ENCODE measurements at places on chromosomes 13 and 19.

GRCh38 chr19:33311326-33311682 lies 9.0 kb upstream of the CEBPA start:
- no peak for DNase-seq

GRCh38 chr13:23460309-23460708 lies 26.8 kb upstream of the SACS start:
- no peak for DNase-seq

- no peak for DNase-seq
Measured at GRCh38 chr19:21422244-21422643, 25.3 kb downstream of the ZNF493 start.

DNA sequence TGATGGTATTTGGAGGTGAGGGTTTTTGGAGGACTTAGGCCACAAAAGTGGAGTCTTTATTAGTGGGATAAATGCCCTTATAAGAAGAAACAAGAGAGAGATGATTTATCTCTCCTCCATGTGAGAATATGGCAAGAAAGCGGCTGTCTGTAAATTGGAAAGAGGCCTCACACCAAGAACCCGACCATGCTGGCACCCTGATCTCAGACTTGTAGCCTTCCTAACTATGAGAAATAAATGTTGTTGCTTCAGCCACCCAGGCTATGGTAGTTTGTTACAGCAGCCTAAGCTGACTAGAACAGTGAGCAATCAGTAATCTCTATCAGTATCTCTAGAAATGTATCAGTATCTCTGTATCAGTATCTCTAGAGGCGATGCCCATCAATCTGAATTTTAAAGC lies 287.1 kb downstream of the OXGR1 start:
- DNase-seq = no peak

DNA sequence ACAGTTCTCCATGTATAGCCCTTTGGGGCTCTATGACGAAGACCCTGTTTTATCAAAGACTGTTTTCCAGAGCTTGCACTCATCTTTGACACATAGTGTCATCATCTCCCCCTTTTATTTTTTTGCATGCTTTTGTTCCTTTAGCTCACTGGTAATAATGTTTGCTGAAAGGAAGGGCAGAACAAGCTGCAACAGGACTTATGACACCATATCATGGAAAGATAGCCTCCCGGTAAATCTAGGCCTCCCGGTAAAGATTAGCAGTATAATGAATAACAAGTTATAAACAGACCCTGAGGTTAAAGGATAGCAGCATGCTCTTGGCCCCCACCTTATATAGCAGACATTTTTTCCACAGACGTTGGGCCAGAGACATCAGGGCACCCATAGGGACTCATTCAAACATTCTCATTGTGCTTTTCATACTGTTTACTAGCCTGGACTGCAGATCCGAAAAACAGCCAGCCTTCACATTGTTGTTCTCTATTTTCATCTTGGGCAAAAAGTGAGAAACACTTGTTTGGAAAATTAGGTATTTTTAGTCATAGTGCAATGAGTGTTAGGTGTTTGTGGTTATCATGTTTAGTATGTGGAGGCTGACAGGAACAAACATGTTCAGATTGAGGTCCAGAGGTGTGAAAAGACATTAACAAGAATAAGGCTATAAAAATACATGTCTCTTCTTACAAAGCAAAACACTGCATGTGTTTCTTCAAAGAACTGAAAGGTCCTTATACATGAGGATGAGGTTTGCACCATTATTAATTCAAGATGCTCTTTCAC lies 136.9 kb upstream of the SPRY2 start:
- no peak for DNase-seq

DNA sequence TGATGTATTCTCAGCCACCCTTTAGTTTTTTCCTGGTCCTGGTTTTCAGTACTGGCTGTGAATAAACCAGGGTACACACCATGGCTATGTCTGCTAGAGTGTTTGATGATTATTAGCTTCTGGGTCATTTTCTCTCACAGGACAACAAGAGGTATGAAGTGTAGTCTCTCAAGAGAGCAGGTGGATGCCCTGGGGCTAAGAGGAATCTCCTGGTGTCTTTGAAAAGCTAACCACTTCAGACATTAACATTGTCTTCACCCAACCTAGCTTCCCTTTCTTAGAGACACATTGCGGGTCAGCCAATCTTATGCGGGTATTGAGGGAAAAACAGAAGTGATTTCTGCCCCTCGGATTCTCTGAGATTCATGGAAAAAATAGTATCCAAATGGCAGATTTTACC lies 1.6 kb downstream of the ZNF730 start:
- DNase-seq = no peak

GRCh38 chr13:102608974-102609373 lies 12.2 kb downstream of the TPP2 start:
- no peak for DNase-seq

DNA sequence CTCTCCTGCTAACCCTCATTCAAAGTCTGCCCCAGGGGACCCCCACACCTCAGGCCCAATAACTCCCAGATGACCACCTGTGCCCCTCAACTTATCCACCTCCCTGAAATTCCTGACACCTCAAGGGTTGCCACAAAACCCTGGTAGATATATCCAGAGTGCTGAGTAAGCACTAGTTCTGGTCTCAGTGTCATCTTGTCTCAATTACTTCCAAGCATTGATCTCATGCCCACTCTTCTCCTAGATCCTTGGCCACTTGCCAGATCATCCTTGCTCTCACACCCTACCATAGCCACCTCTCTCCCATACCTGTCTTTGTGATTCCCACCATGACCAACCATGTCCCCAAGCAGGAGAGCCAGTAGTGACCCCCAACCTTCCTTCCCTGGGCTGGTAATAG lies 2.0 kb downstream of the ZNF416 start:
- no peak for DNase-seq

- no peak for DNase-seq
Measured at GRCh38 chr13:105948143-105948542, 587.3 kb downstream of the EFNB2 start.

GRCh38 chr13:39197647-39198007 lies 159.4 kb downstream of the NHLRC3 start:
- DNase-seq = no peak

DNA sequence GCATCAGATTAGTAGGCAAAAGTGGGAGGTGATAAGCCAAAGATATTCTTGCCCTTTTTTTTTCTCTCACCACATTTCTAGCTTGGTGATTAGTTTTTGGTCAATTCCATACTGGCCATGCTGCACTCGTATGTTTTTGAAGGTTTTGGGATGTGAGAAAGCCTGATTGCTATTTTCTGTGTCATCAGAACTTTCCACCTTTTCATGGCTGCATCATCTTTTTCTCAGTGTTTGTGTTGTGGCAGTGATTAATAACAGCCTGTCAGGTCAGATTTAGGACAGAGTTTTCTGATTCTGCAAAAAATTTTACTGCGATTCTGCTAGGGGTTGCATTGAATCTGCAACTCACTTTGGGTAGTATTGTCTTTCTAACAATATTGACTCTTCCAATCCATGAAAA lies 32.9 kb downstream of the PSG1 start:
- no peak for DNase-seq

- DNase-seq = no peak
Measured at GRCh38 chr19:16327911-16328823, 3.5 kb downstream of the KLF2 start.

GRCh38 chr19:2046046-2046907 lies 4.8 kb downstream of the MKNK2 start:
- DNase-seq = no peak

- peak; percentile 63 for DNase-seq
Measured at GRCh38 chr19:8578642-8579265, 1.5 kb upstream of the MYO1F start.

DNA sequence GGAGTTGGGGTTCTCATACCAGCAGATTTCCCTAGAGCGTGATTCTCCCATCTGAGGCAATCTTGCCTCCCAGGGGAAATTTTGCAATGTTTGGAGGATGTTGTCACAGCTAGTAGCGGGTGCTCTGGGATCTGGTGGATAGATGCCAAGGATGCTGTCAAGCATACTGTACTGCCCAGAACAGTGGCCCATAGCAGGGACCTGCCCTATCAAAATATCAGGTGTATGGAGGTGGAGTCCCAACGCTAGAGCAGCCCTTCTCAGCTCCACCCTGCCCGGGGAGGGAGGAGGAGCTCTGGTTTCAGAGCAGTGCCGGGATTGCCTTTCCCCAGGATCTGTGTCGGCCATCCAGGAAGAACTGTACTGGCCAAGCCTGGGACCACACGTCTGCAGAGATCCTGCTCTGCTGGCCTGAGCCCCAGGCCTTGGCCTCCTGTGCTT lies 10.9 kb upstream of the QTRT1 start:
- no peak for DNase-seq

DNA sequence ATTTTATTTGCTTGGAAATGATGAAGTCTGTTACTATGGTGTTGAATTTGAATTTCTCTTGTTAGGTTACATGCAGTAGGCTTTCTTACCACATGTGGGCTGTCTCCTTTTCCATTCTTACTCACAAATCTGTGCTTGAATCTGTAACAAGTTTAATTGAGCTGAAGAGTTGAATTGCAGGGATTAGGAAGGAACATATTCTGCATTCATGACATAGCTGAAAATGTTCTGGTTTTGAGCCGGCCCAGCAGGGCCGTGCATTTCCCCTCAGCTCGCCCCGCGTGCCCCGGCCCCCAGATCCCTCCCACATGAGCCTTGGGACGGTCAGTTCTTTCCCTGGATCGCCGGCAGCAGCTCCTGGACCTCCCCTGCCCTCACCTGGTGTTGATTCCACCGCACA lies 28.1 kb downstream of the TFDP1 start:
- DNase-seq = no peak

DNA sequence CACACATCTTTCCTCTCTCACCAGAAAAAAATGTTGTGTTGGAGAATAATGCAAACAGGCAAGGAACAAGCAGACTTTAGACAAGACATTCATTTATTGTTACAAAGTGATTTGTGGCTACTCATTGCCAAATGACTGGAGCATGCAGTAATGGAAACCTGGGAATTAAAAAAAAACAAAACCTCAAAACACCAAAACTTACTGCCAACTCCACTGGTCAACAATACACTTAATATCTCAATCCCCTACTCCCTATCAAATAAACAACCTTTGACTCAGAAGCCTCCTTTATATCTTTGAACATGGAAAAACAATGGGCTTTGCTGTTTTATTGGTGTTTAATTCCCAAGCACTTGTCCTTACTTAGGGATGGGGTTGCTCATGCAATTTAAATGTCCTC lies 112.8 kb downstream of the POSTN start:
- no peak for DNase-seq

GRCh38 chr13:32454886-32455593 lies 27.1 kb upstream of the N4BP2L1 start:
- no peak for DNase-seq

DNA sequence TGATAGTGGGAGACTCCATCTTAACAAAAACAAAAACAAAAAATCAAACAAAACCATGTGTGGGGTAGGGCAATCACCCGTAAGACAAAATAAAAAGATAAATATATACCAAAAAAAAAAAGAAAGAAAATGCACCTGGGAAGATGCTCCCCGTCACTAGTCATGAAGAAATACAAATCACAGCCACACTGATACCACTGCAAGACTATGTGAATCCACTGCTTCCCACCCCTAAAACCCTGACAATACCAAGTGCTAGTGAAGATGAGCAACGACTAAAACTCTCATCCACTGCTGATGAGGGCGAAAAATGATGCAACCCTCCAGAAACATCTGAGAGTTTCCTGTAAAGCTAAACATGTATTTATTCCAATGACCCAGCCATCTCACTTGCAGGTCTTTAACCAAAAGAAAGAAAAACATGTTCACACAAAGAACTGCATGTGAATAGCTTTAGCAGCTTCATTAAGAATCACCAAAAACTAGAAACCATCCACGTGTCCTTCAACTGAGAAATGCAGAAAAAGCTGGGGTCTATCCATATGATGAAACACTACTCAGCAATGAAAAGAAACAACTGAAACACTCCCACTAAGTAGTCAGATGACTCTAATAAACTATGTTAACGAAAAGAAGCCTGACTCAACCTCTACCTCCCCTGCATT lies 31.7 kb downstream of the BRD4 start:
- DNase-seq = no peak

- no peak for DNase-seq
Measured at GRCh38 chr13:37385248-37385647, 213.3 kb downstream of the POSTN start.

DNA sequence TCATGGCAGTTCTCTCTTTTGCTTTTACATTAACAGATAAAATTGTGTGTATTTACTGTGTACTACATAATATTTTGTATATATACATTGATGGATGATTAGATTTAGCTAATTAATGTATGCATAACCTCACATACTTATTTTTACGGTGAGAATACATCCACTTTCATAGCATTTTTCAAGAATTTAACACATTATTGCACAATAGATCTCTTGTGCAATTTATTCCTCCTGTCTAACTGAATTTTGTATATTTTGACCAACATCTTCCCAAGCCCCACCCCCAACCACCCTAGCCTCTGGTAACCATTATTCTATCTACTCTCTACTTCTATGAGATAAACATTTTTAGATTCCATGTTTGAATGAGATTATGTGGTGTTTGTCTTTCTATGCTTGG lies 194.7 kb downstream of the RBM26 start:
- DNase-seq = no peak

DNA sequence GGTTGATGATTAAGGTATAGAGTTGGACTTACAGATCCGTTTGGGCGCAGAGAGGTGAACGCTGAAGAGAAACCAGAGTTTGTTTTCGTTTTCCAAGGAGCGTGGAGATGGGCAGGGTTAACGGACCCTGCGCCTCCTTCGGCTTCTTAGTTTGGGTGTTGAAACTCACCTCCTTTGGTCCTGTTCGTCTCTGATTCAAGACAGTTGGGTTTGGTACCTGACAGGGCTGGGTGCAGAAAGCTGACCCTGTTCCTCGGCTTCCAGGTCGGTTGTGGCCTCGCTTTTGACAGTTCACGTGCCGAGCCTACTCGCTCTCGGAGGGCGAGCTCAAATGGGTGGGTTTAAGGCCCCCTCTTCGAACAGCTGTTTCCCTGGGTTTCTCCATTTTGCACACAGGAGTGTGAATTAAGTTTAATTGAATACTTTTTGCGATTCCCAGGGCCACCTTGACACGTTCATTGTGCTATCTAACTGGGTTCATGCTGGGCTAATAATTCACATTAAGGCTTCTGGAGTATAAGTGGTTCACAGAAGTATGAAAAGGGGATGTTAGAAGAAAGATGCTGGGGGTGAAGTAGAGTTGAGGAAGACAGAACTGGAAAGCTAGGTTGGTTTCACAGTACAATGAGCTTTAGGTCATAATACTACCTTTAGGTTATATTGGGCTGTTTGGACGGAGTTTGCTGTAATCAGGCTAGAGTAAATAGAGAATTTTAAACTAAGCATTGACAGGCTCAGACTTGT lies 638 bp downstream of the USPL1 start:
- no peak for DNase-seq
